Vagina (tissue), 2 donors: ENCODE measurements at places on chromosomes 6 and 20.

- DNase-seq, result no peak
Measured at GRCh38 chr20:37713396-37713795, 19.6 kb downstream of the CTNNBL1 start.

GRCh38 chr20:38864662-38865061 lies 59.2 kb downstream of the PPP1R16B start:
- DNase-seq, result no peak

GRCh38 chr20:389220-389619 lies 8.7 kb downstream of the TRIB3 start:
- no peak for DNase-seq

- DNase-seq, result no peak
Measured at GRCh38 chr6:130852844-130853554, 25.8 kb downstream of the SMLR1 start.

DNA sequence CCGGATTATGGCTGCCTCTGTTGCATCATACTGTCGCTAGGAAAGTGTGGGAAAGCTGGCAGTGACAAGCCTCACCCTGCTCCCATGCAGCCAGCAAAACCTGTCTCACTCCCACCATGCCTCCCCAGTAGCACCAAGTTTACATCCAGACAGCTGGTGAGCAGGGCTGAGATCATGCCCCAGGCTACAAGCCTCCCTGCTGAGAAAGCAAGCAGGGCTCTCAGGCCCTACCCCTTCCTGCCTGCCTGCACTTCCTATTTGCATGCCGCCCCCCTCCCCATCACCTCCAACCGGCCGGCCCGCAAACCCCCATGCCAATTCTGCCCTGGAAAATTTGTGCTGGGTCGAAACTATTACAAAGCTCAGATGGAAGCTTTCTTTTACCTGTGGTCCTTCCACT lies 408.2 kb upstream of the FKBP1C start:
- DNase-seq, result no peak

DNA sequence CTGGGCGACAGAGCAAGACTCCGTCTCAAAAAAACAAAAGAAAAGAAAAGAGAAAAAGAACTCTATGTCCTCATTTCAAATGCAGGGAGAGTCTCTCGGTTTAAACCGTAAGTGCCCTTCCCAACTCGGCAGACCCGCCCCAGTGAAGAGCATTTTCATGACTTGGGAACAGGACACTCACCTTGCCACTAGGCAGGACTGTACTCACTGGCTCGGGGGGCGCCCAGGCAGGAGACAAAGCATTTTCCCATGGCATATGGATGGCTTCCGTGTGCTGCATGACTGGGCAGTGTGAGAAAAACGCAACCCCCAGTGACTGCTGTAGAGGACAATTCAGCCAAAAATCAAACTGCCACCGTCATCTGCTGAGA lies 23.7 kb upstream of the MRGBP start:
- no peak for DNase-seq
